Caudate nucleus (tissue), 63 donors: ENCODE measurements at places on chromosomes 1 and 21.

- no peak for DNase-seq
These were observed 645.0 kb downstream of the PTPRC start for GRCh38 chr1:199283794-199284193.

DNA sequence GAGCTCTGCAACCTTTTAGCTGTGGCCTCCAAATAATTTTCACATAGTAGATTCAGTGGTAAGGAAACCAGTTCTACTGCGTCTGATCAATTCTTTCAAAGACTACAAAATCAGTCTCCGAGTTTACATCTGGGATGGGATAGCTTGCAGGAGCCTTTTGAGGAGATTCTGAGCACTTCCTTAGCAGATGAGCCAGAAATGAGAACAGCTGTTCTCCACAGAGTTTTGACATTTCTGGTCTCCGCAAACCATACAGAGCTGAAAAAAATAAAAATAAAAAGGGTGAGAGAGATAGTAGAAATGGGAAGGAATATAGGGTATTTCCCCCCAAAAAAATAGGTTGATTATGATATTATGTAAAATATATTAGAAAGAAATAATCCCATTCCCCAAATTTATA, 119.3 kb downstream of the LYPLAL1 start:
- DNase-seq: no peak

DNA sequence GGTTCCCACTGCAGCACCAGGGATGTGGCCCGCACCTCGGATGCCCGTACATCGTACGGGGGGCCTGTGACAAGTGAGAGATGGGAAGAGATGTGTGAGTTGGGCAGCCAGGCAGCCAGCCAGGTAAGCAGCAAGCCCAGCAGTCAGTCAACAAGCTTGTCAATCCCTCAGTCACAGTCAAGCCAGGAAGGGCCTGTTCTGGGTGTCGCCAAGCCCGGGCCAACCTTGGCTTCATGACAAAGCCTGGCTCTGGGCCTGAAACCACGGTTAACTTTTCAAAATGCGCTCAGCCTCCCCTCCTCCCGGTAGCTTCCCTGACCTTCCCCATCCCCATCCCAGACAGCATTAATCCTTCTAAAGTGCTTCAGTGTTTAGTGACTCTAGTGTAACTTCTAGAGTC, 31.8 kb downstream of the MYOM3 start:
- DNase-seq: no peak

- no peak for DNase-seq
These were observed 7.1 kb downstream of the PROX1 start for GRCh38 chr1:213994888-213995287.

DNA sequence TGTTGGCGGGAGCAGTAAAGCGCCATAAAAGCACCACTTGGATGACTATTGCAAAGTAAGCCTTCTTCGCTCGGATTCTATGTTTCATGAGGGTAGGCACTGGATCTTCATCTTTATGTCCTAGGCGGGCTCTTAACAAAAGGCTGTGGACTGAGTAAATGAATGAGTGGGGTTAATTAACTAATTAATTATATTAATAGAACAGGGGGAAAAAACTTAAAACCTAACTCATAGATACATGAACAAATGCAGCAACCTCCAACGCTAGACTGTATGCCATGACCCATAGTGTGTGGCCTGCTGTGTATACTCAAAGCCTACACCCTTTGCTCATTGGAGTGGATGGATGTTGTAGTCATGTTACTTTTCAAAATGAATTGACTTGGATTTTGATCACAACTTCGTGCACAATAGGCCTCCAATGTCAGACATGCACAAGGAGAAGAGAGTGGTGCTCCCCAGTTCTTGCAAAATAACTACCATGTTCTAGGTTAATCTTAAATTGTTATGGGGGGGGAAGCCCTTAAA, 417 bp upstream of the GFI1 start:
- no peak for DNase-seq

DNA sequence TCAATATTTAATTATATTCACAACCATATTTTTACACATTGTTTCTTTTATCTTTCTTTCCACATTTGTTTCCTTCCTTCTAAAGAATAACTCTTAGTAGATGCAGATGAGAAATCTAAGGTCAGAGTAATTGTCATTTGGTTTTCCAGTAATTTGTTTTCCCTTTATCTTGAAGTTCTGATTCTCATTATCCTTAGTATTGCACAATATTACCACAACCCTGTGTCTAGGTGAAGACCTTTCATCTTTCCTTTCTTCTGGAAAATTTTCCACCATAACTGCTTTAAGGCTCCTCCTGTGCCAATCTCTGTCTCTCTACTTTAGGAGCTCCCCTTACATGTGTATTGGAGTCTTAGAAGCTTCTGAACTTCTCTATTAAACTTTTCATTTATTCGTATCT, 209.0 kb downstream of the DPYD start:
- DNase-seq: no peak

- no peak for DNase-seq
These were observed 595 bp downstream of the GLUL start for GRCh38 chr1:182391028-182391361.

DNA sequence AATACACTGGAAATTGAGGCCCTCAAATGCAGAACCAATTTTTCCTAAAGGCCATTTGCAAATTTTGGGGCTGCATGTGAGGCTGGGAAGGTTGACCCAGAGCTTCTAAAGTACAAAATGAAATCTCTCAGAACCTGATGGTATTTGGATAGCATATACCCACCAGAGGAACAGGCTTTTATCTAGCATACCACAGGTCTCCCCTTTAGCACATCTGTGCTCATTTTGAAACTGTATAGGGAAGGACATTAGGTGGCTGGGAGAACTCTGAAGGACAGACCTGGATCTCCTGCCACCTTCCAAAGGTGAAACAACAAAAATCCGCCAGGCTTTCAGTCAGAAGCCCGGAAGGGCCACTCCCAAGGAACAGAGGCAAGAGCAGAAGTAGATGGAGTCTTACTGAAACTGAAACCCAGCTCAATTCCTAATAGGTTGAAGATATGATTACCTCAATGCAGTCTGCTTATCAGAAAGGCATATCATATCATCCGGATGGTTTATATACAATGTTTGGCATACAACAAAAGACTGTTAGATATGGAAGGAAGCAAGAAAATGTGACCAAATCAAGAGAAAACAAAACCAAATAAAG, 11.6 kb downstream of the CD55 start:
- no peak for DNase-seq

DNA sequence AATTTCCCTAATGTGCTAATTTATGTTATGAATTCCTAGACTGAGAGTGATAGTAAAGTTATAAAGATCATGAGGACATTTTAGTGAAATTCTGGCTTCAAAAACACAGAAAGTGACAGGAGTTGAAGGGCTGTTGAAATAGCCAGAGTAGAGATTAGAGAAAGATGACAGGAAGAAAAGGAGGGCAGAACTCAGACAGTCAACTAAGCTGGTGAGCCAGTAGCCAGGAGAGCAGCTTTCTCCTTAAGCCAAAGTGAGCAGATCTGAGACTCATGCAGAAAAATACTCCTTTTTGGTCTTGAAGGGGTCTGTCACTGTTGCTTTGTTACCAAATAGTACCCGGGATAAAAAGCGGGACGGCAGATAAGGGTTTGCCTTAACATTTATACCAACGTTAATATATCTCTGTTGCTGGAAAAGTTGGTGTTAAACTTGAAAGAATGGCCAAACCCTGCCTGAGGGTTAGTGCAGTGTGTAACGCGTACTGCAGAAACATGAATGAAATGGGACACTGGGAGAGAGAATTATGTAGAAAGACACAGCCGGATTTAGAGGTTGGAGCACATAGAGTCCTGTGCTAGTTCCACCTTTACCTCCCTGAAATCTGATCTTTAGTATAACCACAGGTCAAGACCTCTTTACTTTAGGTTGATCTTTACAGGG, 12.8 kb downstream of the AHCYL1 start:
- no peak for DNase-seq

DNA sequence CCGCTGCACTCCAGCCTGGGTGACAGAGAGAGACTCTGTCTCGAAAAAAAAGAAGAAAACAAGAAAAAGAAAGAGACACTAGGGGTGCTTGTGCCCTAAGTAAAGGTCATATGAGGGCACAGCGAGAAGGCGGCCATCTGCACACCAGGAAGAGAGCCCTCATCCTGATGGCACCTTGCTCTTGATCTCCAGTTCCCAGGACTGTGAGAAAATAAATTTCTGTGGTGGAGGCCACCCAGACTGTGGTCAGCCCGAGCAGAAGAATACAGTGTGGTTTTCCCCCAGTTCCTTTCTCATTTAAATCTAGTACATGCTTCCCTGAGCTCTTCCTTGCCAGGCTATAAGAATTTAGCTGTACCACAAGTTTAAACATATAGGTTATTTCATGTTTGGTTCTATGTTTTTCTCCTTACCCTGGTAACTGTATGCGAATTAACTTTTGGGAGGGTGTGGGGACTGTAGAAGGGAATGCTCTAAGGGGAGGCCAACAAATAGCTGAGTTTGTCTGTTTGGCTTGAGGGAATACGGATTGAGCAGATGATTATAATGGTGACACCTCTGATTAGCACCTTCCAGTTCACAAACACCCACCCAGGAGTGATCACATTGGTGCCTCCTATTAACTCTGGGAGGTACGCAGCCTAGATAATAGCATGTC, 119.6 kb upstream of the ERRFI1 start:
- DNase-seq: no peak

GRCh38 chr1:223364685-223365382, 858 bp upstream of the SUSD4 start:
- DNase-seq: no peak

DNA sequence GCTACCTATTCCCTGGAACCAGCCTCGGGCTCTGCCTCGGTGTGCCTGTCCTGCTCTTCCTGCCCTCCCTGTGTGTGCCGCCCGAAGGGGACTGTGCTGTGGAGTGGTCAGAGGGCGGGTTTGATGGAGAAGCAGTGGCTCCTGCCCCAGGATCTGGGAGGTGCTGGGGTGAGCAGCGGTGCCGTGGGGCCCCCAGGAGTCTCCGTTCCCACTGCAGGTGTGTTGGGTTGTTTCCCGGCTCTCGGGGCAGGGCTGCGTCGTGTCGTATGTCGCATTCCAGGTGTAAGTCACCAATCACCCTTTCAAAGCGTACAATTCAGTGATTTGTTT, 32.6 kb upstream of the TTC34 start:
- no peak for DNase-seq

DNA sequence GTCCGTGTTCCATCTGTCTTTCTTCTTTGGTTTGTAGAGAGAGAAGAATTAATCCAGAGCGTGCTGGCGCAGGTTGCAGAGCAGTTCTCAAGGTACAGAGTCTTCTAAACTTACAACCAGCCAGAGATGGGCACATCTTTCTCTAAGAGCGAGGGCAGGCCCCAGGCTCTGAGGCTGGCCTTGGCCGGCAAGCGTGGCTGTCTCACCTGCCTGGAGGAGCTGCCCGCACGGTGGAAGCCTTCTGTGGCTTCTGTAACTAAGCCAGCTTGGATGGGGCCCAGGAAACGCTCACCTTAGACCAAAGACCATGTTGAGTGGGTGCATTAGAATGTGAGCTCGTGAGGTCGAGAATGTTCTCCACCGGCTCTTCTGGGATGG, 78.6 kb downstream of the PDE9A start:
- DNase-seq: no peak

DNA sequence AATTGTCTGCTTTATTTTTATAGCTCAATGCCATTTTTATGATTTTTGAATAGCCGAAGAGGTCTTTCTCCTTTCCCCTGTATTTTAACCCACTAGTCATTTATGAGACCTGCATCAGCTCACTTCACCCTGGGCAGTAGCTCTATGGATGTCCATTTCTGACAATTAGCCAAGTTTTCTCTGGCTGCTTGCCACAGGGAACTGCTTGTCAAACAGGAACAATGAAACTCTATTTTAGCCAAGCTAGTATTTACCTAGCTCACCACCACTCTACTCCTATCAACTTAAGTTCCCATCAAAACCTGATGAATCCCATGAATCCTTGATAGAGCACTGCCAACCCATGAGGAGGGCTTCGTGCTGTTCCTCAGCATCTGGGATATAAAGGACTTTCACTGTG, 406.7 kb downstream of the RWDD3 start:
- DNase-seq: peak; percentile 3

- DNase-seq: no peak
These were observed 190.2 kb upstream of the SGIP1 start for GRCh38 chr1:66343569-66344325.

- DNase-seq: peak; percentile 20
These were observed 4.0 kb downstream of the GLMP start for GRCh38 chr1:156291226-156292061.
